ENCODE measurements at places on chromosomes 6 and 20.

DNA sequence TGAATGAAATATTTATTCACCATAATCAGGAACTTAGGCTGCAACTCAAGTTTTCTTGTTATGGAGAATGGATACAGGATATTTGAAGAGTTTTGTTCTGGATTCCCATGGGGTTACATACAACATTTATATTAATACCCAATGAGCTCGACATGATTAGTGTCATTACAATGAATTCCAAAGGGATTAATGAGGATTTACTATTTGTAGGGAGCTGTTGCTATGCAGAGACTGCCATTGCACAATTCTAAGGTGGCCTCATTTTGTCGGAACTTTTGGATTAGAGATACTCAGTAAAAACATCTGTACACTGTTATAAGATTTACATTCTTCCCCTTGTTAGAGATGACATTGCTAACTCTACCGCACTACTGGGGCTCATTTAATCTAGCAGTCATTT is 586.8 kb upstream of the MAP3K7 start:
- DNase-seq, result no peak

DNA sequence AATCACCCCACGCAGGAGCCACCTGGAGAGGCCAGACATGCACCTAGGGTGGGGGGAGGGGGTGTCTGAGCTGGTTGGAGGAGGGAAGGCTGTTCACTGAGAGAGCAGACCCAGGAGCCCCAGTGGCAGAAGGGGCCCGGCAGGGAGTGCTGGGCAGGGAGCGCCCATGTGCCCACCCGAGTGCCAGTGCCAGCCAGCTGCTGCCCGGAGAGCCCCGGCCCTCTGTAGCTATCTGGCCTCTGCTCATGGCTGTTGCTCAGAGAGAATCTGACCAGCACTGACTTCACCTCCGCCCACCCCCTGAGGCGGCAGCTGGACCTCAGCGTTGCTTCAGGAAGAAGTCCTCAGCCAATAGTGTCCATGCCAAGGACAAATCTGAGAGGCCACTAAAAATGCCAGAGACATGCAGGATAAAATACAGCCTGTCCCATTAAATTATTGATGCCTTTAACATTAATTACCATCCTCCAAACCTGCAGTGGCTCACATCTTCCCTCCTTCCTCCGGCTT is 22.8 kb downstream of the SLC17A9 start:
- DNase-seq, result no peak

DNA sequence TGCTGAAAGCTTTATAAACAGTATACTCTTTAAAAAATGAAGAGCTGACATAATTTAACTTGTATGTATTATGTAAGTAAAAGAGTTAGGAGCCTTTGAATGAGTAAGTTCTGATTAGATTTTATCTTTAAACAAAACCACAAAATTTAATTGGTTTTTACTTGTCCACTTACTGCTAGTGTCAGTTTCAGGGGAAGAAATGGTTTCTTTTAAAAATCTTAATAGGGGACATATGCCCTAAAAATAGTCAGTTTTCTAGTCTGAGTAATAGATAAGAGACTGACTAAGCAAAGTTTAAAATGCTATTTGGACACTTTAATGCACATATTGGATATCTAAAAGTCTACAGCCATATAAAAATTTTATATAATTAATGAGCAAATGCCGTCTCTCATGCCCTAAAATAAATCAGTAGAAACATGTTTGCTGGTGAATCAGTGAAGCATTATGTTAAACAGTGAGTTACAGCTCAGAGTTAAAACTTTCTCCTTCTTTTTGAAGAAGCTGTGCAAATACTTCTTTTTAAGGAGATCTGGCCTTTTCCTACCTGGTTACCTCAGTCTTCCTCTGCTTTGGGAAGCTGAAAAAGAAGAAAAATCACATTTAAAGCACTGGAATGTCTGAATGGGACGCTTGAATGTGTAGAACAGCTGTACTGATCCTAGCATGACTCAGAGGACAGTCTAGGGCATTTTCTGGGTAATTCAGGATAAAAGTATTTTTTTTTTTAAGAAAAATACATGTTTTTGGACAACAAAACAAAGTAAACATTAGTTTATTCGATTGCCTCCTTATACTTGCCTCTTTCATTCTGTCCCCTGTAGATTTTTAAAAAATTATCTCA is 55.3 kb downstream of the CDH26 start:
- no peak for DNase-seq

GRCh38 chr6:127397729-127398630 is 54.6 kb upstream of the ECHDC1 start:
- no peak for DNase-seq

GRCh38 chr6:138454981-138455706 is 44.1 kb downstream of the NHSL1 start:
- DNase-seq, result no peak

DNA sequence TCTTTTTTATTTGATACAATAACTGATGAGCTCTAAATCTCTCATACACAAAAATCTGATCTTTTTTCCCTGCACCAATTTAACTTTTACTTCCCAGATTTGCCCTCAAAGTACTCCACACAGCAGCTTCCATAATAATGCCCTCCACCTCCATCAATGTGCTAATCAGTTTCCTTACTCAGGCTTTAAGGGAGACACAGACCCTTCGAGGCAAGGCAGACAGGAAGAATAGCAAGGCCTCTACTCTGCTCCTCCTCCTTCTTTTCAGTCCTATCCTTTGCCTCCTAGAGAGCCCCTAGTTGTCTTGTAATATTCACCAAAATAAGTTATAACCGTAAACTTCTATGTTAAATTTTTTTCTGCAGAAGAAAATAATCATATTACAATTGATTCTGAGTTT is 444.9 kb upstream of the RNF217 start:
- DNase-seq, result no peak

- DNase-seq, result no peak
These were observed 17.4 kb downstream of the NKX2-2 start for GRCh38 chr20:21496452-21496851.

GRCh38 chr20:34033903-34034302 is 40.2 kb downstream of the RALY start:
- DNase-seq, result no peak

DNA sequence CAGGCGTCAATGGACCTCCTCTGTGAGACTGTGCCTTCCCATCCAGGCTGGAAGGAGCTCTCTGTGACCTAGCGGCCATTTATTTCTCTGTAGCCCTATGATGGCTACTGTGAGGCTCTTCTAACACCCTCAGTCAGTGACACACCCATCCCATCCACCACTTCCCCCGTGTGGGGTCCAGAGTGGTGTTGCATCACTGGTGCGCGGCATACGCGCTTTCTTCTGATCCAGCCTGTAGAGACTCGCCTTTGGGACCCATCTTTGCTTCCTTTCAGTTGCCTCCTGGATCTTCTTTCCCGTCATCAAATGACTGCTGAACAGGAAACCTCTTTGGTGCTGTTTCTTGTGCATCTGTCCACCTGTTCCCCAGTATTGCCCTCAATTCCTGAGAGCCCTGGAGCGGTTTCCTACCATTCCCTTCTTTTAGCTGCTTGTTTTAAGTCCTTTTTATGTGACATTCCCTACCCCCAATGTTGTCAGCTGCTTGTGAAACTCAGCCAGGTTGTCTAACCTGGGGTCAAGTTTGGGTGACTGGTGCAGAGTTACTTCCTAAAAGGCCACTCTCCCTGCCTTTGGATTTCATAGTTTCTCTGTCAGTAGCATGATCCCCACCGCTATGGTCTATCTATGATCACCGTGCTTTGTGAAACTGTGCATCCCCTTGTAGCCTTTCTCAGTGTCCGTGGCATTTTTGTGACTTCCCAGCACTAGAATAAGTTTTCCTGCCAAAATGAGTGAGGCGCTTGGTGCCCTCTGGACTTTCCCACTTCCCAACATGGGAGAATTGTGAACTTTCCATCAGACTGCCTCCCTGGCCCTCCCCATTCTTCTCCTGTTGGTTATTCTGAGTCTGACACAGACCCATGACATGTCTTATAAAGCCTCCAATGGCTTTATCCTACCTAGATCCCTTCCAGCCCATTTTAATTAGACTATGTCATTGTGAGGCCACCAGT is 5.7 kb downstream of the PRR3 start:
- DNase-seq, result no peak

GRCh38 chr6:125749173-125749864 is at the start of gene HEY2:
Gene HEY2 (plus strand): TSS chr6:125749632. CDS start chr6:125749777, 145 bp downstream.
- peak; percentile 94 for DNase-seq
